ENCODE measurements at places on chromosomes 4 and X.

- no peak for DNase-seq
These were observed 41.8 kb upstream of the CLDN24 start for GRCh38 chr4:183364025-183364424.

DNA sequence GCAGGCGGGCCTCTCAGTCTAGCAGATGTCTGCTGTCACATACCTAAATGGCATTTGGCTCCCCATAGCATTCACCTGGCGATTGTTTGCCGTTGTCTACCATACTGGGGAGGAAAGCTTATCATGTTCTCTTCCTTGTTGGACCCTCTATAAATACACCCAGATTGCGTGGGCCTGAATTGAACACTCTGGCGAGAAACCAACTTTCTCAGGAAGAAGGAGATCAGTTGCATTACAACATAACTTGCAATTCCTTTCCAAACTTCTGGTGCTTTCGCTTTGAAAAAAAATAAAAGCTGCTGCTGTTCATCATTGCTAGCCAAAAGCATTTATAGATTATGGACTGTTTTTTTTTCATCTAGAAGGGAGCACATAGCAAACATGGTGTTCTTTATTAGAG lies 230.0 kb upstream of the GPC4 start:
- DNase-seq = no peak

- no peak for DNase-seq
These were observed 3.6 kb upstream of the CXCL1 start for GRCh38 chr4:73865431-73866096.

GRCh38 chrX:126718440-126718839 lies 101.1 kb upstream of the PRR32 start:
- no peak for DNase-seq

DNA sequence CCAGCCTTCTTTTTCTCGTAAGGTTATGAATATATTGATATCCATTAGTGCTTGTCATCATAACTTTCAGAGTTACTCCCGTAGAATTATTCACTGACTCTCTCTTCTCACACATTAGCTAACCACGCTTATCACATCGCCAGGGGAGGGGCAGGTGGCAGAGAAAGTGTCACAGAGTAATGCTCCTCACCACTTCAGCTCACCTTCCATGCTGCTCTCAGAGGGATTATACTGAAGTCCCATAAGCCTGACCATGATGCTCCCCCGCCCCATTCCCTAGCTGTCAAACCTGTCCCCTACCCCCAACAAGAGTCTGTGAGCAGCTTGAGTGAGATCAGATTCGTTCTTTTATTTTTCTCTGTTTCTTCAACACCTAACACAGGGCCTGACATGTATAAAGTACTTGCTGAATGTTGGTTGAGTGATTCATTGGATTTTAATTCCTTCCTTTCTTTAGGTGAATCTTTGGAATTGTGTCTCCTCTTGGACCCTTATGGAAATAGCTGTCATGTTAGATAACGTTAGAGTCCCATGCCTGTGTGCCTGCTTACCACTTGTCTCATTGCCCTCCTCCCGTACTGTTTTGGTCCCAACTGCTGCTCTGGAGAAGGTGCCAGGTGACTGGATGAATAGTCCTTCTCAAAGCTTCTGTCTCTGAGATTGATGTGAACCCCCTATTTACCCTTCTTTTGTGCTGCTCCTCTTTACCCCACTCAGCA lies 55.1 kb downstream of the RS1 start:
- no peak for DNase-seq

DNA sequence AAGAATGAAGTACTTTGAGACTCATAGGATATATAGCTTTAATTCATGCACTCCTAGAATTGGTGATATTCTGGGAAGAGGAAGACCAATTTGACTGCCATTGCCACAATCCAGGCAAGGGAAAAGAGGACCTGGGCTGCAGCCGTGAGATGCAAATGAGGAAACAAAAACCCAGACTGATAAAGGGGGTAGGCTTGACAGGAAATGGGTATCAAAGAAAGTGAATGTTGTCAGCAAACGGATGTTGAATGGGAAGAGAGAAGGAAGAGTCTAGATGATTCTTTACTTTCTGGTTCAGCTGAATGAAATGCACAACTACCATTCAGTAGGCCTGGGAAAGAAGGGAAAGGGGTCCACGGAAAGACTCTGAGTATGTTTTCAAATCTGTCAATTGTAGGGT lies 17.1 kb upstream of the ARHGEF6 start:
- no peak for DNase-seq

GRCh38 chr4:132001542-132001941 lies 1147.6 kb upstream of the PCDH10 start:
- no peak for DNase-seq

DNA sequence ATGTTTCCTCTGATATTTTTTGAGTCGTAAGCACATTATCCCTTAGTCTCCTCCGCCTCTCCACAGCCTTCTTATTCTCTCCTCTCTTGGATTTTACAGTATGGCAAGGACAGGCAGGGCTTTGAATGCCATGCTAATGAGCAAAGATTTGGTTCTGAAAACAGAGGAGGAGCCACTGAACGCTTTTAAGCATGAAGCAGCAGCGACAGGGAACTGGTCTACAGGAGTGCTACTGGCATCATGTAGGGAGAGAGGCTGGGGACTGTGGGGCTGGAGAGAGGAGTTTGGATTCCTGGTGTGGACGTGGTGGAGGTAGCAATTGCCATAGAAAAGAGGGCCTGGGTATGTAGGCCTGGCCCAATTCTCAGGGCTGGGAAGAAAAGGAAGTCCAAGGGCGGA lies 4.6 kb upstream of the CD99L2 start:
- no peak for DNase-seq

DNA sequence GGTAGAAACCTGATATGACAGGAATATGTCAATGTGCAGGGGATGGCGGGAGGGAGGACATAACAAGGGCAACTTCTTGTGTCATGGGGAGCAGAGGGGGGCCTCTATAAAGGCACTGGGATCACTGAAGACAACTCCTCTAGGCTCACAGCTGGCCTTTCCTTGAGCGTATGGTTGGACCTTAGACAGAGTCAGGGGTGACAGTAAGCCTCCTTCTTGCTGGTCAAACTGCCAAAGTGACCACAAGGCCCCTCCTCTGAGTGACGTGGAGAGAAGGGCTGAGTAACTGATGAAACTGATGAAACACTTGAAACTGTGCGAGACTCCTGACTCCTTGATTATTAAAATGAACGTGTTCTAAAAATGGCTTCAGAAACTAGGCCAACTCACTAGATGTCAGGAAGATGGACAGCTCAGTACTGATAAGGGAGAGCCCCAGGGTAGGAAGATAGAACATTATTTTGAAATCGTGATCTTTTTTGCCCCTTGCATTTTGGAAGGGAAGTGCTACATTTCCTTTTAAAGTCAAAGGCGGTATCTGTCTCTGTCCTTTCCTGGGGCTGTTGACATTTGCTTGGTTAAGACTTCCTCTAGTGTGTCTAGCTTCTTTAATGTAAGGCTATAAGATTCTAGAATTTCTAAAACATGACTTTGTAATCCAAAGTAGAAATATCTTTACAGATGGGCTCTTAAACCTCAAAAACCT lies 1.6 kb downstream of the RAB33A start:
- DNase-seq = no peak

DNA sequence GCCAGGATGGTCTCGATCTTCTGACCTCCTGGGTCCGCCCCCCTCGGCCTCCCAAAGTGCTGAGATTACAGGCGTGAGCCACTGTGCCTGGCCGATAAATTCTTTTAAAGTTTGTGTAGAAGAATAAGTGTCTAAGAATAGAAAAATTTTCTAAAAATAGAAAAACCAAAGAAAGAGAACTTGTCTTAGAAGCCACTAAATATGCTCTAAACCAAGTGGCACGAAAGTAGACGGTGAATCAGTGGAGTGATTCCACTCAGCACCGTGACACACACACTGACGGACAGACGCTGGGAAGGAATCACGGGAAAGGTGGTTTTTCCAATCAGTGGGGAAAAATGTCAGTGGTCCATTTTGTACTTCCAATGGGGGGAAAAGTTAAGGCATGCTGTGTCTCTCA lies 72.7 kb upstream of the PSAPL1 start:
- no peak for DNase-seq

- DNase-seq = no peak
These were observed 47.0 kb upstream of the NSUN7 start for GRCh38 chr4:40702800-40703151.

DNA sequence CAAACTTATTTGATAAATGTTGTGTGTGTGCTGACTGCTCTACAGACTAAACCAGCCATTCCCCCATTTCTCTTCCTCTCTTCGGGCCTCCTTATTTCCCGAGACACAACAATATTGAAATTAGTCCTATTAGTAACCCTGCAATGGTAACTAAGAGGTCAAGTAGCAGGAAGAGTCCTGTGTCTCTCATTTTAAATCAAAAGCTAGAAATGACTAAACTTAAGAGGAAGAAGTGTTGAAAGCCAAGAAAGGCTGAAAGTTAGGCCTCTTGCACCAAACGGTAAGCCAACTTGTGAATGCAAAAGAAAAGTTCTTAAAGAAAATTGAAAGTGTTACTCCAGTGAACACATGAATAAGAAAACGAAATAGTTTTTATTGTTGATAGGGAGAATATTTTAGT lies 357.8 kb upstream of the SLC7A11 start:
- DNase-seq = no peak

DNA sequence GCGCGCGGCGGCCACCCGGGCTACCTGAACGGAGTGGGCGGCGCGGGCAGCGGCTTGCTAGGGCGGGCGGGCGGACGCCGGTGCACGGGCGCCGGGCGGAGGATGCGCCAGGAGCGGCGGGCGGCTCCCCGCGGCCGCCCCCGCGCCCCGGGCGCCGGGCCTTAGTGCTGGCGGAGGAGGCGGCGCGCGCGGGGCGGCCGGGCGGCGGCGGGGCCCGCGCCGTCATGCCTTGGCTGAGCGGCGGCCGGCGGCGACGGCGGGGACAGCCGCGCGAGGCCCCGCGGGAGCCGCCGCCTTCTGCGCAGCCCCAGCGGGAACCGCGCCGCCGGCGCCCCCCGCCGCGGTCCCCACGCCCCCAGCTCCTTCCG lies 48.2 kb downstream of the CLDN34 start:
- DNase-seq = no peak

Measured in NCI-H2171 treated with DMSO at 0.1 percent for 48 hours (cell line).